ENCODE measurements at places on chromosomes 11 and 22.

GRCh38 chr11:9571763-9572115 is 1.7 kb upstream of the WEE1 start:
- DNase-seq = no peak

DNA sequence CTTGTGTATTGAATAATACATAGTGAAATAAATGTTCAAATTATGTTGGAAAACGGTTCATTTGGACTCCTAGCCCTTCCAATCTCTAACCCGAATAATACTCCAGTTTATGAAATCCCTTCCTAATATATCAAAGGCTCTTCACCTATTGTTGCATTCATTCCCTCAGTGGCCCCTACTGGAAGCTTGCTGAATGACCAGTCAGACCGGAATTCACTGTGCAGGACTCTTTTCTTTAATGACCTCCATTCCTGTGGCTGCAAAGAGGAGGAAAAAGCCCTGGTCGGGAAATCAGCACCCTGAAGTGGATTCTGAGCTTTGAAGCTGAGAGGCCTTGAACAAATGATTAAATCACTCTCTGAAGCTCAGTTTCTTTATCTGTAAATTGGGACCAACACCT is 19.1 kb upstream of the RCN1 start:
- DNase-seq = no peak

DNA sequence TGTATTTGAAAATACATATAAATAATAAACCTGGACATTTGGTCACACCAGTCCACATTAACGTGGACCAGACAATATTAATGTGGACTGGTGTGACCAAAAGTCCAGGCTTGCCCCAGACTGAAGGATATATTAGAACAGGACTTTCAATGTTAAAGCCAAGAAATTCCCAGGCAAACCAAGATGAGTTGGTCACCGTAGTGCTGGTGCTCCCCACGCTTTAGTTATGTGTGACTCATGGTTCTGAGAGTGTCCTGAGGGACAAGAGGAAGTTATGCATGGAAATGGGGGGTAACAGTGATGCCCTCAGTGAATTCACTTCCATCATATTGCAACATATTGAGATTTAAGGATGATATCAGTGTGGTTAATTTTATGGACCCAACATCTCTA is 31.4 kb downstream of the POU2AF1 start:
- no peak for DNase-seq

- no peak for DNase-seq
These were observed 3.0 kb upstream of the RIN1 start for GRCh38 chr11:66339162-66339675.

- no peak for DNase-seq
These were observed 13.3 kb upstream of the SEC14L6 start for GRCh38 chr22:30559889-30560288.

DNA sequence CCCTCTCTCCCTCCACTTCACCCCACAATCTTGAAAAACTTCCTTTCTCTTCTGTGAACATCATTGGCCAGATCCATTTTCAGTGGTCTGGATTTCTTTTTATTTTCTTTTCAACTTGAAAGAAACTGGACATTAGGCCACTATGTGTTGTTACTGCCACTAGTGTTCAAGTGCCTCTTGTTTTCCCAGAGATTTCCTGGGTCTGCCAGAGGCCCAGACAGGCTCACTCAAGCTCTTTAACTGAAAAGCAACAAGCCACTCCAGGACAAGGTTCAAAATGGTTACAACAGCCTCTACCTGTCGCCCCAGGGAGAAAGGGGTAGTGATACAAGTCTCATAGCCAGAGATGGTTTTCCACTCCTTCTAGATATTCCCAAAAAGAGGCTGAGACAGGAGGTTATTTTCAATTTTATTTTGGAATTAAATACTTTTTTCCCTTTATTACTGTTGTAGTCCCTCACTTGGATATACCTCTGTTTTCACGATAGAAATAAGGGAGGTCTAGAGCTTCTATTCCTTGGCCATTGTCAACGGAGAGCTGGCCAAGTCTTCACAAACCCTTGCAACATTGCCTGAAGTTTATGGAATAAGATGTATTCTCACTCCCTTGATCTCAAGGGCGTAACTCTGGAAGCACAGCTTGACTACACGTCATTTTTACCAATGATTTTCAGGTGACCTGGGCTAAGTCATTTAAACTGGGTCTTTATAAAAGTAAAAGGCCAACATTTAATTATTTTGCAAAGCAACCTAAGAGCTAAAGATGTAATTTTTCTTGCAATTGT is 92.3 kb downstream of the CD44 start:
- DNase-seq = no peak

DNA sequence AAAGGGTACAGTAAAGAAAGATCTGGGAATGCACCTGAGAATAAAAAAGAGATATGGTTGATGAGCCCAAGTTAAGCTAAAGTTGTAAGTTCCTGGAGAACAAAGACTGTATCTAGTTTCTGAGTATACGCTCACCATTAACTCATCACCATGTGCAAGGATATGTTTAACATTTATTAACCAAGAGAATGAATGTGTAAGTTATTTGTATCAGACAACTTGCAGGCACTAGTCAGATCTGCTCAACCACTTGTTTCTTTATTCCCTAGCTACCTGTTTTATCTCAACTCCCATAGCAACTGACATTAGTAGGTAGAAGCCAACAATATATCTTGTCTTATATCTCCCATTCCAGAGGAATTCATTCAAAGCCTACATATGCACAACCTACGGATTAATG is 74.9 kb upstream of the KCNA4 start:
- DNase-seq = no peak

- no peak for DNase-seq
These were observed 1.2 kb upstream of the TSKU start for GRCh38 chr11:76781807-76782530.

DNA sequence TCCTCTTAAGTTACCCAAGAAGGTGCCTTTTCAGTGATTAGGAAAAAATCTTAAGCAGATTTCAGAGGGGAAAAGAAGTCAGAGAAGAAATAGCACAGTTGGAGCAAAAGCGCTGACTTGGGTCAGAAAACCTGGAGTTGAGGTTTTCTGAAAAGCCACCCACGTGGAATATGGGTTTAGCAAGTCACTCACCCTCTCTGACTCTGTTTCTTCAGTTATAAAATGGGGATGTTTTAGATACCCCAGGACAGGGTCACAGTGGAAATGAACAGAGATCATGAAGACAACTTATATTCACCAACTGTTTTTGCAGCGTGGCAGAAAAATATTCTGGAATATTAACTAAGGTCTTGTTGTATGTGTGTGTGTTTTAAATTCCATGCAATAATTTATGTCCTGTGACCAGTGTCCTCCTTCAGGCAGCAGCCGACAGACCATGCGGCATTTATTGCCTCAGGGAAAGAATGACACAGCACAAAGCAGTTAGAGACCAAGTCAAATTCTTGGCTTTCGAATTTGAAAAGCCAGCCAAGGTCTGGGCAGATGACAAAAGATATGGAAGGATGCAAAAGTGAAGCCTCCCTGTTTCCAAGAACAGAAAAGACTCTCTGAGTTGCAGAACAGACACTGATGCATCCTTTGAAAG is 119.9 kb downstream of the MIAT start:
- no peak for DNase-seq

DNA sequence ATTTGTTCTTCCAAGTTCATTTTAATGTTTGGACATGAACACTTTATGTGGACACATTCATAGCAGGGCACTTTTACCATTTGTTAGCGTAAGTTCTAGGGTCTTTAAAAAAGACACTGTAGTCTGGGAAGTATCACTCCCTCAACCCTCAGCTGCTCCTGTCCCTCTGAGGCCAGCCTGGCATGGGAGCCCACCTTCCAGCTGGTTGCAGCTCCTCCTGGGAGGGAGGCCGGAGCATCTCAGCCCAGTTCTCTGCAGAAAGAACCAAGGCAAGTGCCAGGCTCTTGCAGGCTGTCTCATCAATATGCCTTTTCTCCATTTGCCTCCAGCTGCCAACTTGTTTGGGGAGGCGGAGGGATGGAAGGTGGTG is 150.6 kb downstream of the OPCML start:
- no peak for DNase-seq

DNA sequence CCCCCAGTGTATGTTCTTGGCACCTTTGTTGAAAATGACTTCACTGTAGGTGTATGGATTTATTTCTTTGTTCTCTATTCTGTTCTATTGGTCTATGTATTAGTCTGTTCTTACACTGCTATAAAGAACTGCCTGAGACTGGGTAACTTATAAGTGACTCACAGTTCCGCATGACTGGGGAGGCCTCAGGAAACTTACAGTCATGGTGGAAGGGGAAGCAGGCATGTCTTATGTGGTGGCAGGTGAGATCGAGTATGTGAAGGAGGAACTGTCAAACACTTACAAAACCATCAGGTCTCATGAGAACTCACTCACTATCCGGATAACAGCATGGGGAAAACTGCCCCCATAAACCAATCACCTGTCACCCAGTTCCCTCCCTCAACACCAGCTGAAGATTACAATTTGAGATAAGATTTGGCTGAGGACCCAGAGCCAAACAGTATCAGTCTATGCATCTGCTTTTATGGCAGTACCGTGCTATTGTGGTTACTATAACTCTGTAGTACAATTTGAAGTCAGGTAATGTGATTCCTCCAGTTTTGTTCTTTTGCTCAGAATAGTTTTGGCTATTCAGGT is 836.2 kb downstream of the DLG2 start:
- DNase-seq = no peak

DNA sequence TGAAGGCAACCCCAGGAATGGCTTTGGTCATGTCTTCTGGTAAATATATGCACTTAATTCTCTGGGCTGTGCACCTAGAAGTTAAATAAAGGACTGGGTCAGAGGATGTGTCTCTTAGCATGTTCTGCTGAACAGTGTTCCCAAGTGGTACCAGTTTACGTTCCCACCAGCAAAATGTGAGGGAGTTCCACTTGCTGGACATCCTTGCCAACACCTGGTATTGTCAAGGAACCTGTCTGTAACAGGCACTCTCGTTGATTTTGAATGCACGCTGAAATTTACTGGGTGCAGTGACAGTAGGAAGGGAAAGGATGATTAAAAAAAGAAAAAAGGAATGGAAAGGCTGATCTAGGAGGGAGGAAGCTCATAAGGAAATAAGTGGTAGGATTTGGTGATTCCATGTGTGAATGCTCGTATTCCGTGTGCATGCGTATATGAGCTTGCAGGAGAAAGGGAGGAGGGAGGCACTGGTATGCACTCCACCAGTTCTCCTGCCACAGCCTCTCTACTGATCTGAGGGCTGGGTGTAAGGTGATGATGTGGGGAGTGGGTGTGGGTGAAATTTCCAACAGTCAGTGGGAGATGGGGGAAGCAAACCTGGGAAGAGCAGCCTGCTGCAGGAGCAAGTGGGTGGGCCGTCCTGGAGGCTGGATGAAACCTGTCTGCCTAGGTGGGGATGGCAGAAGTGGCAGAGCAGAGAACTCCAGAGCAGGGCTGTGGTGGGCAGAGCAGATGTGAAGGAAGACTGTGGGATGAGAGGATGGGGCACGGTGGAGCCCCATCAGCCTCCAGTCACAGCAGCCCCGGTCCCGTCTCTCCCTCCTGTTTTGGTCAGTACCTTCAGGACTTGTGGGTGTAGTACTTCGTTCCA is 15.0 kb downstream of the MED15 start:
- no peak for DNase-seq
